ENCODE measurements at places on chromosomes 1 and 21. TPM values are rescaled to one million over a fixed set of nuclear protein-coding genes. Genes with fewer than 3 reads are reported as not detected.

Gene GBP4
- 3.1 TPM for polyA plus RNA-seq

Gene CRB1
- not detected for polyA plus RNA-seq

Gene CASQ1
- 0.10 TPM for polyA plus RNA-seq

Gene MTMR11
- 0.70 TPM for polyA plus RNA-seq

DNA sequence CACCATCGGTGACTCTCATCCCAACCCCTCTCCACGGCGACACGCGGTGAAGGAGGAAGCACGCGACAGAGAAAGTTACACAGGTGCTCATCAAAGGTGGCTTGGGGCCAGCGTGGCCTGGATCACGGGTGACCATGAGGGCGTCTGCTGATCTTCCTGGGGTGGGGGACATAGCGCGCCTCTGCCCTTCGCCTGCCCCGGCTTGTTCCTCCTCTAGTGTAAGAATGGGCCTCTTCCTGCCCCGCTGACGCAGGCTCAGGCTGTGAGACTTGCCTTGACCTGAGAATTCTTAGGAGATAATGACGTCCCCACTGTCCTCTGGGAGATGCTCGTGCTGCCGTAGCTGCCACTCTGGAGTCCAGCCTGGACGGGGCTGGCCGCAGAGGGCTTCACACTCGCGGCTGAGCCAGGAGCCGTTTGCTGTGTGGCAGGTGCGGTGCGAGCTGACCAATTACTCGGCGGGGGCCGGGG is 39.0 kb upstream of the TMEM52 start:
- no peaks in the 10 kb centered on the region for H3K4me1 ChIP-seq
- no peaks in the 10 kb centered on the region for H3K27me3 ChIP-seq
- H3K36me3 ChIP-seq, result no peaks in the 10 kb centered on the region
- no peak for DNase-seq
- no peak overlapping the region for H3K4me3 ChIP-seq

GRCh38 chr1:41514381-41514780 is 29.9 kb upstream of the EDN2 start:
- no peak overlapping the region for H3K27ac ChIP-seq
- no peak for DNase-seq
- peaks cover 6% of the 10 kb centered on the region for H3K4me1 ChIP-seq

- H3K36me3 ChIP-seq, result peaks cover 3% of the 10 kb centered on the region
- DNase-seq, result no peak
- H3K27me3 ChIP-seq, result no peaks in the 10 kb centered on the region
- H3K4me3 ChIP-seq, result no peak overlapping the region
- H3K4me1 ChIP-seq, result peaks cover 4% of the 10 kb centered on the region
These were observed 6.5 kb upstream of the DR1 start for GRCh38 chr1:93339171-93339697.

DNA sequence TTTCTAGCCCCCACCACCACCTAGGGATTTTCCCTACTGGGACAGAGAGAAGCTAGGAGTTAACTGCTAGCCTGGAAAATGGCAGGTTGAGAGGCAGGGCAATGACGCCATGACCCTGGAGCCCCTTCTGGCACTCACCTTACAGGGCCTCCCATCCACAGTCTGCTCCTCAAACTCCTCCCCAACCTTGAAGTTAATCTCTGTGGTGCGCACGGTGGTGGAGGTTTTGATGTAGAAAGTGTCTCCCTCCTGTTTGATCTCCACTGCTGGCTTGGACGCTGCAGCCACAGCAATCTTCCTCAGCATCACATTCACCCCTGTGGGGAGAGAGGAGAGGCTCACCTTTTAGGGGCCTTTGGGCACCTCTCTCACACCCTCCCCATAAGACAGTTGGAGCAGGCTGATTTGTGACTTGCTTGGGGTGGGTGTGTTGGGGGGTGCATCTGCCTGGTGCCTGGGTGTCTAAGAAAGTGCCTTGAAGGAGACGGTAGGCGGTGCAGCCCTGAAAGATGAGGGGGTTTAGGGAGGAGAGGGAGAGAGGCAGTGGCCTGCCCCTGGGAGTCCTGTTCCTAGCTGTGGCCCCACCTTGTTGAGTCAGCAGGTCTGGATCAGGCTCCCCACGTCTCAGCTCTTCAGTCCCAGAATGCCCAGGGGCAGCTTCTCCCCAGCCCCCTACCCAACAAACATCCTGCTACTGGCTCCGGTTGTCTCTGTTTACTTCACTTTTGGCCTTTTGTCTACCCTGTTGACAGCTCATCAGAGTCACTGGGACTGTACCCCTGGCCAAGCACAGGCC is 4.4 kb downstream of the CRABP2 start:
- no peak overlapping the region for H3K4me3 ChIP-seq
- peaks cover 4% of the 10 kb centered on the region for H3K4me1 ChIP-seq
- H3K36me3 ChIP-seq, result no peaks in the 10 kb centered on the region
- DNase-seq, result no peak
- H3K27ac ChIP-seq, result no peak overlapping the region
- H3K27me3 ChIP-seq, result peaks cover 15% of the 10 kb centered on the region

All from GM12878 (cell line).